ENCODE measurements at places on chromosomes 4 and X.

GRCh38 chrX:27751976-27752375 is 55.8 kb upstream of the MAGEB10 start:
- no peak for DNase-seq

DNA sequence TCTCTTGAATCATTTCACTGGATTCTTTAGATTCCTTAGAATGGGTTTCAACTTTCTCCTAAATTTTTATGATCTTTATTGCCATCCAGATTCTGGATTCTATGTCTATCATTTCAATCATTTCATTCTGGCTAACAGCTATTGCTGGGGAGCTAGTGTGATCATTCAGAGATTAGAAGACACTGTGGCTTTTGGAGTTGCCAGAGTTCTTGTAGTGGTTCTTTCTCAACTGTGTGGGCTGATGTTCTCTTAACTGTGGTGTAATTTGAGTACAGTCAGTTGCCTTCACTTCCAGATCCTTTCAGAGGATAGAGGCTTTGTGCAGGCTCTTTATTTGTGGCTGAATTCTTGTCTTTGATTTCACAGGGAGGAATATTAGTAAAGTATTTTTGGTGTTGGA is 12.1 kb upstream of the CSN2 start:
- DNase-seq = no peak

DNA sequence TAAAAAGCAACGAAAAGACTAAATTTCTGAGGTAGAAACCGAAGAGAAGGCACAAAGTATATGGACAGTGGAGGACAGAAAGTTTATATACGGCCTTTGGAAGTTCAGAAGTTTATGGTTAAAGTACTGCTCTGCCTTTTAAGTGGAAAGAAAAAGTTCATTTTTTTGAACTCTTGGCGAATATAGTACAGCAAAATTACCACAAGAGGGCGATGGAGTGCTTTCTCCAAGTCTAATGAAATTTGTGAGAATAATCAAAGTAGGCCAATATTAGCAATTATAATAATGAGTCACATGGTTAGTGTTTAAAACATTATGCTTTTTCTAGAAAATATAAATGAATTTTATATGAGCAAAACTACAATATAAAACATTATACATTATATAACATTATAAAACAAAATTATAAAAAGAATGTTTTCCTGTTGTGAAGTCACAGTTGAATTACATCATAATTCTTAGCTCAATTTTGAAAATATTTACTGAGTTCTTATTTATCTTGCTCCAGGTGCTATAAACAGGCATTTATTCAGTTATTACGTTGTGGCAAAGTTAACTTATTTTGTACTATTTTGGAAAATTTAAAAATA is 136.2 kb upstream of the BMPR1B start:
- peak; percentile 34 for DNase-seq

DNA sequence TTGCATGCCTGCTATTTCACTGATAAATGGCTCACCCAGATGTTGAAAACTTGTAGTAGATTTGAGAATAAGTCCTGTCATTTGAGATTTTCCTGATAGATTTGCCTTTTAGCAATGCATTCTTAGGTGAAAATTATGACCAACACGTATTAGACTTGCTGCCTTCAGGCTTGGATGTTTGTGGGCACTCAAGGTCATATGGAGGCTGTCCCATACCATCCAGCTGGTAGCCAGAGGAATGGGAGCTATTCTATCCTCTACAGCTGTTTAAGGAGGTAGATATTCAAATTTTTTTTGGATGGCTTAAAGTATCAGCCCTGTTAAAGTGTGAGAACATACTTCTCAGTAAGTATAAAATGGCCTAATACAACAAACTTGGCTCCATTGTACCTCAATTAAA is 34.7 kb downstream of the RTL3 start:
- DNase-seq = no peak

DNA sequence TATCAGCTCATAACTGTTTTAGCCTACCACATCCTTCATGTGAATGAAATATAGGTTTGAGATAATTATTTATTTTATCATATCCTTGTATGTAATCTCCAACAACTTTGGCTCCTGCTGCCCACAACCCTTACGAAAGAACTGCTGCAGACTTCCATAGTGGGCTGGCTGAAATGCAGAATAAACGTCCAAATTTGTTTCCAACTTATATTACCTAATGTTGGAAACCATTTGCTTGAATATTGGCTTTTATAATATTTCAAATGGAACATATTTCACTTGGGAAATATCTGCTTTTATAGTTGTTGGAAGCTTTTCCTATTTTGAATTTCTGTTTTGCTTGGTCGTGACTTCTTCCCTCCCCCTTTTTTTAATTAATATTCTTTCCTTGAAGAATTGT is 45.0 kb upstream of the ITM2A start:
- DNase-seq = no peak

- DNase-seq = peak; percentile 43
Observed at GRCh38 chr4:56681158-56681852, at the start of gene HOPX. TSS of gene HOPX (minus strand) at chr4:56681296. CDS start at chr4:56657816, 23,480 bp downstream.

- DNase-seq = no peak
Observed at GRCh38 chr4:35734381-35735098, 509.8 kb downstream of the ARAP2 start.

- no peak for DNase-seq
Observed at GRCh38 chr4:184900184-184900583, 74.4 kb upstream of the ACSL1 start.

DNA sequence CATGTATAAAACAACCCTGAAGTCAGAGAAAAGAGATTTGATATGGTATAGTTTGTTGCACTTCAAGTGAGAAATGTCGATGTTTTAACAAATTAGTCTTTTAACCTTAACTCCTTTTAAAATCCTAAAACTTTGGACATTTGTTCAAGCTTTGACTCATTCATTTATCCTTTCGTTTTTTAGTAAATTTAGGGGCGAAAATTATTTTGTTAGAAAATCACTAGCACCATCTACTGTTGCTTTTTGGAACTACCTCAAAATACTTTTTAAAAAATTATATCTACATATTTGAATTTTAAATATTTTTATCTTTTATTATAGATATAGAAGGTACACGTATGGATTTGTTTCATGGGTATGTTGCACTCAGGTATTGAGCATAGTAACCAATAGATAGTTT is 165.1 kb upstream of the POF1B start:
- peak; percentile 0 for DNase-seq

DNA sequence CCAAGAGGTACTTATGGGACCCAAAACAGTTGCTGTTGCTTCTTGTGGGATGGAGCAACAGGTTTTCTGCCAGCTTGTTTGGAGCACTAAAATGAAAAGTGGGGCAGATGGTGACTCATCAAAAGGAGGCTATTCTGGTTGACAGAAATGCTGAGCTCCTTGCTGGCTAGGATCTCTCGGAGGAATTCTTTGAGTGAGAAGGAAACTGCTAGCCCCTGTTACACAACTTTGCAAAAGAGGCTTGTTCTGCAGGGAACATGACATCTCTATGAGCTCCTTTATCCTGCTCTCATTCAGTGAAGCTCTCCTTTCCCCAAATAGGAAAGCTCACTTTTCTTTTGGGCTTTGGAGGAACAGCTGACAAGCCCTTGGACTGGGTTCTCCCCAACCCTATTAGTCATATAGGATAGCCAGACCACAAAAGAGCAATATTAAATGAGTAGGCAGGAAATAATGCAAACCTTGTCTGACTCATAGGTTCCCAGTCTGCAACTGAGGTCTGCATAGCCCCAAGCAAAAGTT is 108.3 kb downstream of the CDS1 start:
- DNase-seq = no peak

DNA sequence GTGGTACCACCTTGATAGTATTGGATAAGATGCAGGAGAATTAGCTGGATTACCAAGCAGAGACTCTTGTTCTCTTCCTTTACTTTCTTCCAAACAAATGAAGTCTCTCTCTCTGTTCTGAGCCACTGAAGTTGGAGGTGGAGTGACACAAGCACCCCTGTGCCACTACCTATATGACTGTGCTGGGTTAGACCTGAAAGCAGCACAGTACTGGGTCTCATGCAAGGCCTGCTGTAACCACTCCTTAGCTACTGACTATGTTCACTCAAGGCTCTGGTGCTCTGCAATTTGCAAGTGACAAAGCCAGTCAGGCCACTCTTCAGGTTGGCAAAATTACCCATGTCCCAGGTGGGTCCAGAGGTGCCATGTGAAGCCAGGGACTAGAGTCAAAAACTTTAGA is 389.6 kb upstream of the MAOA start:
- no peak for DNase-seq

DNA sequence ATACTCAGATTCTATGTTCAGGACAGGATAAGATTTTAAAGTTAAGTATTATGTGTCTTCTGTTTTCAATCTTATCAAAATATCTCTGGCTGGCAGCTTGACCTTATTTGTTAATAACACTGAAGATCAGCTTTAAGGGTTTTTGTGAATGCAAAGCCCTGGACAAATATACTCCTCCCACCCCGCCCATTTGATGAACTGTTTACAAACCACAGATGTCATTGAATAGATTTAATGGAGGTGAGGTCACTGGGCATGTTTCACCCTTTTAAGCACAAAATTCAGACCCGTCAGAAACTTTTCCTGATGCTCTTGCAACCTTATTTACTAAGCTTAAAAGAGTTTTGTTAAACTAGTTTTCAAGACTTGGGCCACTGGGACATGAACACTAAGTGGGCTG is 10.1 kb upstream of the CXCL8 start:
- no peak for DNase-seq

GRCh38 chr4:73727685-73728084 is 12.7 kb upstream of the CXCL8 start:
- no peak for DNase-seq

DNA sequence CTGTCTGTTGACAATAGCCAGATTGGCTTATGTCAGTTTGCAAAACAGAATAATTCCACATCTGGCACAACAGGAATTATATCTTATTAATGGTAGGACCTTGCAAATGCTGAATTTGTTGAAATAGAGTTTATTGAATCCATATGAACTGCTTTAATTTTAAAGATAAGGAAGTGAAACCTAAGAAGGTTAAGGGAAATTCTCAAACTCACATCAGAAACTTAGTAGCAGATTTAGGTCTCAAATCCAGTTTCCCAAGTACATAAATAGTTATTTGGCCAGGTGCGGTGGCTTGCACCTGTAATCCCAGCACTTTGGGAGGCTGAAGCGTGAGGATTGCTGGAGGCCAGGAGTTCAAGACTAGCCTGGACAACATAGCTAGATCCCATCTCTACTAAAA is 117.1 kb downstream of the HNRNPD start:
- no peak for DNase-seq

DNA sequence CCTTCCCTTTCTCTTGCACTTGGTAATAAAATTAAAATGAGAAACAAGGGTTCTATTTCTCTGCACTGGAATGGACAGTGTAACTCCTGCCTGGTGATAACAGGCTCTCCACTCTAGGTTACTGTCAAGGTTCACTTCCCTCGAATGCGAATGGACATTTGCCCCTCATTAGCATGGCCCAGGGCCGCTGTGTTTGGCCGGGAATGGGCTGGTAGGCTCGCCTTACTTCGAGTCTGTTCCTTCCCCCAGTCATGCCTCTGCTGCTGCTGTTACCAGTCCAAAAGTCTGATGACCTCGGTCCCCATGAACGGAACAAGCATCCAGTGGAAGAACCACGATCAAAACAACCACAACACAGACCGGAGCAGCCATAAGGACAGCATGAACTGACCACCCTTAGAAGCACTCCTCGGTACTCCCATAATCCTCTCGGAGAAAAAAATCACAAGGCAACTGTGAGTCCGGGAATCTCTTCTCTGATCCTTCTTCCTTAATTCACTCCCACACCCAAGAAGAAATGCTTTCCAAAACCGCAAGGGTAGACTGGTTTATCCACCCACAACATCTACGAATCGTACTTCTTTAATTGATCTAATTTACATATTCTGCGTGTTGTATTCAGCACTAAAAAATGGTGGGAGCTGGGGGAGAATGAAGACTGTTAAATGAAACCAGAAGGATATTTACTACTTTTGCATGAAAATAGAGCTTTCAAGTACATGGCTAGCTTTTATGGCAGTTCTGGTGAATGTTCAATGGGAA is 61.5 kb downstream of the EDNRA start:
- no peak for DNase-seq

DNA sequence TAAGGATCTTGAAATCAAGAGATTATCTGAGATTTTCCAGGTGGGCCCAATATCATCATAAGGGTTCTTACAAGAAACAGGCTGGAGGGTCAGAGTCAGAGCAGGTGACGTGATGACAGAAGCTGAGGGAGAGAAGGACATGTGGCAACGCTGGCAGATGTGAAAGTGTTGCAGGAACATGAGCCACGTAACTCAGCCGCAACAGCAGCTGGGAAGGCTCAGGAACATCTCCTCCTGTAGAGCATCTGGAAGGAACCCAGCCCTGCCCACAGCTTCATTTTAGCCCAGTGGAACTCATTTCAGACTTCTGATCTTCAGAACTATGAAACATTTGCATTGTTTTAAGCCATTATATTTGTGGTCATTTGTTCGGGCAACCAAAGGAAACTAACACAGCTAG is 156.3 kb upstream of the VEGFC start:
- DNase-seq = no peak

GRCh38 chr4:72312032-72312650 is 256.9 kb downstream of the ADAMTS3 start:
- no peak for DNase-seq

GRCh38 chr4:171602638-171603355 is 210.4 kb upstream of the GALNTL6 start:
- DNase-seq = no peak

DNA sequence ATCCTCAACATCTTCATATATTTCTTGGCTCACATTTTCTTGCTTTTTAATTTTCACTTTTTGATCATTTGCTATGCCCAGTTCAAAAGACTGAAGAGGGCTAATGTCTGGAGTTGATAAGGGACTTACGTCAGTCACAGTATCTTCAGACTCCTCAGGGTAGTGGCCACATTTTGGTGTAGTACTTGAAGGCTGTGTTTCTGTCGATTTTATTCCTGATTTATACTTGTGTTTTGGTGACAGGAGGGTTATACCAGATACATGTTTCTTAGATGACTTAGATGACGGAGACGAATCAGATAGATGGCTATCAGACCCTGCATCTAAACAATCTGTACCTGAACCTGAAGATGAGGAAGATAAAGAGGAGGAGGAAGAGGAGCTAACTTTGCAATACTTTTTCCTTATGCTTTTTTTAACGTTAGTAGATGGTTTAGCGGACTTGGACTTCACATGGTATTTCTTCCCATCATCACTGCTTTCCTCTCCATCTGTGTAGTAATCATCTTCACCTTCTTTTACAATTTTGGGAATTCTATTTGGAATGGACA is 13.4 kb downstream of the CFAP97 start:
- no peak for DNase-seq

DNA sequence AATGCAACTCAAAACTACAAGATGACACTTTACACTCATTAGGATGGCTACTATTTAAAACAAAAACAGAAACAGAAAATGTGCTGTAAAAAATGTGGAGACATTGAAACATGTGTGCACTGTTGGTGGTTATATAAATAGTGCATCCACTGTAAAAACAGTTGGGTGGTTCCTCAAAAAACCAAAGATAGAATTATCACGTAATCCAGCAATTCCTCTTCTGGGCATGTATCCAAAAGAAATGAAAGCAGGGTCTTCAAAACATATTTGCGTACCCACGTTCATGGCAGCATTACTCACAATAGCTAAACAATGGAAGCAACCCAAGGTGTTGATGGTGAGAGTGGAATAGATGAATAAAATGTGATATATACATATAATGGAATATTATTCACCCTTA is 967.2 kb downstream of the TRAM1L1 start:
- no peak for DNase-seq

GRCh38 chr4:152264106-152264505 is 271.8 kb downstream of the FBXW7 start:
- no peak for DNase-seq

- no peak for DNase-seq
Observed at GRCh38 chrX:130158311-130158710, 7.3 kb downstream of the AIFM1 start.

- DNase-seq = no peak
Observed at GRCh38 chr4:163833669-163834068, 339.2 kb downstream of the TMA16 start.

Data from GM20000 (cell line).